ENCODE measurements at places on chromosomes 7 and 10.

GRCh38 chr7:65978891-65979582, 3.0 kb downstream of the GUSB start:
- DNase-seq, result no peak

DNA sequence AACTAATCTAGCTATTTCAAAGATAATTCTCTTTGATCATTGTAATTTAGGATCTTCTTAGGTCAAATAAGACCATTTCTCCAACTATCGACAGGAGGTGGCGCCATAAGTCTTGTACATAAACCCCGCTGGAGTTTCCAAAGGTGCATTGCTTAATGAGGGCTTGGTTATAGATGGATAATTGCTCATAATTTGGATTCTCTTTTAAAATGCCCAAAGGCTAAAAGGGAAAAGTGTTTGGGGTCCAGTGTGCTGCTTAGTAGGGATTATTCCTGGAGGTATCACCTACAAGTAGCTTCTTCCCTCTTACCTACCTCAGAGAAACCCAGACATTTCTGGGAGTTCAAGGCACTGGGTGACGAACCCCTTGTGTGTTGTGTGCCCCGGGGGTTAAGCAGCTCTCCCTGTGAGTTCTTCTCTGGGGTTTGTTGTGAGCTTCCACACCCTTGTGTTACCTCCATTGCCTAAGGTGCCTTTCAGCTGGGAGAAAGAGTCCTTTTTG, 75.2 kb downstream of the PAXIP1 start:
- DNase-seq, result no peak

DNA sequence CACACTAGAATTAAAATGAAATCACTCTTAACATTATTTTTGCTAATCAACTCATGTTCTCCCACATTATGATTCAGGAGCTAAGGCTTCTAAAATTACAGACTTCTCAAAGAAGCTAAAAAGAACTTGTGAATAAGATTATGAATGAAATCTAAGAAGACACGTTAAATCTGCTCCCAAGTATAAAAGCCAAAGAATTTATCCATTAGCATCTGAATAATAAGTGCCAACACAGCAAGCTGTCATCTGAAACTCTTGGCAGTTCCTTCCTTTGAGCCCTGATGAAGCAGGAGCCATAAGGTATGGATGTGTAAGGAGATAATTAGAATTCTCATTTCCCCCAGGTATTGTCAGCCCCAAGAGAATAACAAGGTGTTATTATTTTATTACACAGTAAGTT, 50.3 kb downstream of the TPK1 start:
- DNase-seq, result no peak

GRCh38 chr7:30199271-30199670, 64.5 kb downstream of the MTURN start:
- DNase-seq, result no peak

DNA sequence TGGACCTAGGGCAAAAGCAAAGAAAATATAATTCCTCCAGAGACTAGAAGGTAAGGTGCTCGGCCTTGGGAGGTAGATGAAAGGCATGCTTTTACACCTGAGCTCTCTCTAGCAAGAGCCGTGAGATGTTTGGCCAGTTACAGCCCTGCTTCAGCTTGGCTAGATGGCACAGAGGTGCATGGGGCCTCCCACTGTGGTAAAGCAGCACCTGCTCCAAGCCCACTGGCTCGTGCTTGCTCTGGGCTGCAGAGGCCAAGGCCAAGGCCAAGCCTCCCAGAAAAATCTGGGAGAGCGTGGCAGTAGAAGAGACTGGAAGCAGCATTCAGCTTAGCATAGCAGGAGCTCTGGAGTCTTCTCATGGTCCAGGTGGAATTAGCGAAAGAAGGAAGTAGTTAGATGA, 31.0 kb upstream of the OPALIN start:
- no peak for DNase-seq

GRCh38 chr7:90648834-90649233, 52.7 kb downstream of the CDK14 start:
- no peak for DNase-seq

- no peak for DNase-seq
Observed at GRCh38 chr10:49700997-49701396, 21.5 kb downstream of the C10orf53 start.

DNA sequence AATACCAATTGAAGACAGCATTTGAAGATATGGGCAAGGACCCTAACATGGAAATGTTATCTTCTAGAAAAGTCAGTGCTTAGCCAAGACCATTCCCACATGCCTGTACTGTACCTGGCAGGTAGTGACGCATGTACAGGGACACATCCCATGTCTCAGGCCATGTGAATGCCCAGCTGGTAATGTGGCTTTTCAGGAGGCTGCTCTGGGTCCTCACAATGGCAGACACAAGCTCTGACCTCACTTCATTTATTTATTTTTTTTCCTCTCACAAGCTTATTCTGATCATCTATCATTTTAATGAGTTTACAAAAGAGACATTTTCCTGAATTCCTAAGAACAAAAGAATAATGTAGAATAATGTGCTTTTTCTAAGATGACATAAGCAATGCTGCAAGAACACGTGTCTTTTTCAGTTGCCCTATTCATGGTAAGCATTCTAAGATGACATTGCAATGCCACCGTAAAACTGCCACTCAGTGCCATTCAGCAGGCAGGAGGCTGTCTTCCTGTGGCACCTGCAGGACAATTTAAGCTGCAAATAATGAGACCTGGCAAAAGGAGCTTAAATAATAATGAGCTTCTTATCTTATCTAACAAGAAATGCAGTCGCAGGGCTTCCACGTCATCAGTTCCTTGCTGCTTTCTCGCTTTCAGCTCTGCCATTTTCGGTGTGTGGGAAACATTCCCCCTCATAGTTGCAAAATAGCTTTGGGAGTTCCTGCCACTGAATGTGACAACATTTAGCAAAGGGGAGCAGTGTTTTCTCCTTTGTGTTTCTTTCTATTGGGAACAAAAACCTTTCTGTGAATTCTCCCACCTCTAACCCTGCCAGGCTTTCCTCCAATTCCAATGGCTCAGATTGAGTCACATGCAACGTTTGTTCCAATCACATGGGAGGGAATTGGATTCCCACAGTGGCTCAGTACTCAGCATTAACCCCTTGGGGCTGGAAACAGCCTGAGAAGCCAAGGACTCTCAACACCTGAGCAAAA, 113.0 kb downstream of the SEC23IP start:
- no peak for DNase-seq

GRCh38 chr10:72418679-72419078, 64.0 kb upstream of the DNAJB12 start:
- DNase-seq, result no peak

DNA sequence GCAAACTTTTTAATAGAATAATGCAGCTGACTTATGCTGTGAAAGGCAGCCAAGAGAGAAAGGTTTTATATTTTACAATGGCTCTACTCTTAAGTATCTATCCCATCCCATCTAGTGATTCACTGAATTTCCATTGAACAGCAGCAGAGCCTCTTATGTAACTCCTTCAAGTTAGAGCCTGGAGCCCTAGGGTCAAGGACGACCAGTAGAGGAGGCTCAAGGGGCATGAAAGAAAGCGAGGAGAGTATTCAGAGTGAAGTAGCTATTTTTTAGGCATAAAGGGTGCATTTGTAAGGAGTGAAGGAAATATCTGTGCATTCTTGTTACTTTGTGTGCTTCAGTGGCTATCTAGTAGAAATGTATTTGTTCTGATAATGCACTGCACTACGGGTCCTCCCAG, 180.2 kb upstream of the TPK1 start:
- no peak for DNase-seq

GRCh38 chr10:44126291-44126717, 258.6 kb downstream of the CXCL12 start:
- no peak for DNase-seq

GRCh38 chr10:101818872-101819633, 809 bp upstream of the OGA start:
- no peak for DNase-seq

DNA sequence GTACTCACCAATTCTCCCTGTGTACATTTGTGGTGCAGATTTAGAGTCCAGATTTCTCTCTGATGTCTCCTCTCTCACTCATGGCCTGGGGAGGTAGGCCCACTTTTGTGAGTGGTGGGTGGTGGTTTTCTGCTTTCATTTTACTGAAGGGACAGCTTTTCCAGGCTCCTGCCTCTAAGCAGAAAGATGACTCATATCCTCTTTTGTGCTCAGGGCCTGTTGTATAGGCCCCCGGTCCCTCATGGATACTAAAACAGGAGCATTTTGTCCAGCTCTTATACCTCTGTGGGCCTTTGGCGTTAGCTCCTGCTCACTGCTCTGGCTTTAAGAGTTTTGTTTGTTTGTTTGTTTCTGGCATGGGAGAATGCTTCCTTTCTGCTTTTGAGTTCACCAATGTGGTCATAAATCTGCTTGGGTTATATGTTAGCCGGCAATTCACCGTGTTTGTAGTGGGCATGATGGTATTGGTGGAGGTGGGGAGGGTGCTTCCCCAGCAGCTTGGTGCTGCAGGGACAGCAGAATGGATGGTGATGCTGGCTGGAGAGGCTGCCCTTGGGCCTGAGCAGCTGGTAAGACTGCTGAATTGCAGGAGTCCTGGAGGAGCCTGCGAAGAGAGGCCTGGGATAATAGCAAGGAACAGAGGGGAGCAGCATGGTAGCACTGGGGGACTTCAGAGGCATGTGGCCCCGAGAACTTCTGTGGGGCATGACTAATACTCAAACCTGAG, 468.7 kb downstream of the RPS24 start:
- no peak for DNase-seq

DNA sequence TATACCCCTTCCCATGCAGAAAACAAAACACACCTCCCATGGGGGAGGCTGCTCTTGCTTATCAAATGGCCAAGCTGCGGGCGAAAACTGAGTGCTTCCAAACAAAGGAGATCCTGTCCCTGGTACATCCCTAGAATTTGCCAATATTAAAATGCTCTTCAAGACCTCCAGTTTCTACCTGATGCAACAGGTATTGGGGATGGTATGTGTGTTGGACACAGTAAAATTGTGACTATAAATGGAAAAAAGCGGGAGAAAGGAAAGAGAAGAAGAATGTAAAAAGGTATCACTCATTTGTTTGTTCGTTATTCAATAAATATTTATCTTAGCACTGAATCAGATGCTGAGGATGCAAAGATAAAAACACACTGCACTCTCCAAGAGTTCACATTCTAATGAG, 123.9 kb downstream of the KMT2E start:
- DNase-seq, result no peak

DNA sequence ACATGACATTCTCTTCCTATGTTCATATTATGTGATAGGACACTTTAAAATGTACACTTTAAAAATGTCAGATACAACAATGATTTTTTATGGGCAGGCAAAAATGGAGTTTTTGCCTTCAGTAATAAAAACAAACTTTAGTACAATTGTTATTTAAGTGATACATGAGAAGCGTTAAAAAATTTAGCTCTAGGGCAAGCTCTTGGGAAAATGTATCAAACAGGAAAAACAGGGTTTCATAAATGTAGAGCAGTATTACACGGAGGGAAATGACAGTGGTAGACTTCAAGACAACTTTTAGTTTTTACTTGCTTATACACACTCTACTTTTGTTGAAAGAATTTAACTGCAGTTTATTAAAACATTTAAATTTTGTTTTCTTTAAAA, 1.5 kb downstream of the FHIP2A start:
- no peak for DNase-seq

DNA sequence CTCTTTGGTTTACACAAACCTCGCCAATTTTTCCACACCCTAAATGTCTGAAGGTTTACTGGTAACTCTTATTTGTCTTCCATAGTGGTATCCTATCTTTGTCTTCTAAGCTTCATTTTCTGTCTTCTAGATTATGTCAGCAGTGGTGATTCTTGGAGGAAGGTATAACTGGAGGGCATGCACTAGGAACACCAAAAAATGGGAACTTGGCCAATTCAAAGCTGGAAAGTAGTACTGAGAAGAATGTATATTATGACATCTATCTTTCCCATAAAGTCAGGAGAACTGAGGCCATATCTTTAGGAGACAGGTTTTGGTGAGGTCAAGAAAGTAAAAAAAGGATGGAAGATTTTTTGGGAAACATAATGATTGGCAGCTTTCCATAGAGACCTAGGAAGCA, 113.3 kb downstream of the CPEB3 start:
- no peak for DNase-seq

GRCh38 chr7:22601408-22601807, 101.4 kb upstream of the STEAP1B start:
- DNase-seq, result no peak

- no peak for DNase-seq
Observed at GRCh38 chr10:101235766-101236165, 6.5 kb upstream of the LBX1 start.

DNA sequence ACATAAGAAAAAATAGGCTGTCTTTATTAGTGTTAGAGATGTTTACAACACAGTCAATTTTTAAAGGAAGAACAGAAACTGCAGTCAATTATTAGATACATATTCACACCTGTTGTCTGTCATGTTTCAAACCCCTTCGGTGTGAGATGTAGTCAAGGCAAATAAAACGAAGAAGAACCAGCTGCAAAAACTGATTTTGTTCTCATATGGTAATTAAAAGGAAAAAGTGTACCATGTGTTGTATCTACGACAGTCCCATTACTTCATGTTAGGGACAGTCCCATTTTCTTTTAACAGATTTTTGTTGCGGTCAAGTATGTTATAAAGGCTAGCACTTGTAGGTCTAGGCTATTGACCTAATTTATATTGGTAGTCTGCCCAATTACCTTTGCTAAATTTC, 149.4 kb downstream of the LRRN3 start:
- no peak for DNase-seq

GRCh38 chr7:29987083-29987482, 2.5 kb downstream of the SCRN1 start:
- no peak for DNase-seq

DNA sequence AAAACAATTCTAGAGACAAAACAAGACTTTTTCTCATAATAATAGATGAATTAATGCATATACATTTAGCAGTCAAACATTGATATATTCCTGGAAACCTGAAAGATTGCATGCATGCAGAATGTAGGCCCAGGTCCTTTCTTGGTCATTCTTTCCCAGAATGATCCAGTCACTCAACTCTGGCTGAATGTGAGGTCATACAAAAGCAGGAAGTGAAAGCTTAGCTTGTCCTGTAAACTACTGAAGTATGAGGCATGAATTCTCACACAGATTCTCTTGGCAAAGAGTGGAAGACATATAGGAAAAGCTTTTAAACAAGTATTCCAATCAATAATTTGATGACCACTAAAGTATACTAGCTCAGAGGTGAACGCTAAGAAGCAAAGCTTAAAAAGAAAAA, 253.9 kb downstream of the PPP1R3A start:
- DNase-seq, result no peak

- no peak for DNase-seq
Observed at GRCh38 chr7:71349682-71350481, 217.9 kb downstream of the GALNT17 start.

- DNase-seq, result no peak
Observed at GRCh38 chr10:86377797-86378146, 11.2 kb upstream of the GRID1 start.
